Fibroblast of skin of abdomen (primary cell): ENCODE measurements at places on chromosomes 1 and 21.

GRCh38 chr1:162003830-162004215 lies 19.8 kb downstream of the OLFML2B start:
- DNase-seq, result peak; percentile 75

- no peak for DNase-seq
Observed at GRCh38 chr1:219670426-219671149, 57.7 kb upstream of the ZC3H11B start.

GRCh38 chr1:186531561-186532165 lies 70.7 kb upstream of the PDC start:
- DNase-seq, result peak; percentile 82

DNA sequence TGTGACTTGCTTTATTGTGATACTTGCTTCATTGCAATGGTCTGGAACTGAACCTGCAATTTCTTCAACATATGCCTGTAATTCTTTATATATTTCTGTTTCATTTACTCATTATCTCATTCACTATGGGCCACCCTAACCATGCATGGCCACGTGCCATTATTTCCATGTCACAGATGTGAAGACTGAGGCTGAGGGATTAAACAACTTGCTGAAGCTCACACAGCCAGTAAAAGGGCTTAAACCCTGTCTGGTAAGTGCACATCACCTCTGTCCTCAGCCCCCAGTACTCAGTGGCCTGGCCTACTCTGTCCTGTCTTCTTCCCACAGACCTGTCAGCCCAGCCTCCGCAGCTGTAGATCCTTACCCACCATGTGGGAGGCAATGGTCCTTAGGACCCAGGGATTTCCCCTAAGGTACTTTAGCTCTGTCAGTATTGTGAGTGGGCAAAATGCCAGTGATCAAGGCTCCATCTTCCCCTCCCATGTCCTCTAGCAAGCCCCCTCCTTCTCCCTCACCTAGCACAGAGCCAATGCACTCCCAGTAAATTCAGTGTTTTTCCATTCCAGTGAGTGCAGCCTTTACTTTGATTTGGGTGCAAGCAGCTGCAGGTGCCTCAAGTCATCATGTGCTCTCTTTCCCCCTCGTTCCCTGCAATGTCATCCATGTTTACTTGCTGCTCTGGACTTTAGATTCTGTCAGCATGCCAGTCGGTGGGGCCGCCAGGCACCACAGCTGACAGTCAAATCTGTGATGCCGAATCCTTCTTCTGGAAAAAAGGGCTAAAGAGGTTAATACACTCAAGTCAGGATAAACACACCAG lies 228.2 kb upstream of the PROX1 start:
- no peak for DNase-seq

GRCh38 chr1:214718724-214719123 lies 115.7 kb downstream of the CENPF start:
- peak; percentile 80 for DNase-seq

- no peak for DNase-seq
Observed at GRCh38 chr1:40161888-40162397, 756 bp downstream of the RLF start.

- DNase-seq, result no peak
Observed at GRCh38 chr1:190479050-190479397, 1.4 kb upstream of the BRINP3 start.

- DNase-seq, result no peak
Observed at GRCh38 chr1:172724765-172725613, 66.1 kb downstream of the FASLG start.

GRCh38 chr1:151504759-151505158 lies 6.4 kb upstream of the CGN start:
- DNase-seq, result no peak

DNA sequence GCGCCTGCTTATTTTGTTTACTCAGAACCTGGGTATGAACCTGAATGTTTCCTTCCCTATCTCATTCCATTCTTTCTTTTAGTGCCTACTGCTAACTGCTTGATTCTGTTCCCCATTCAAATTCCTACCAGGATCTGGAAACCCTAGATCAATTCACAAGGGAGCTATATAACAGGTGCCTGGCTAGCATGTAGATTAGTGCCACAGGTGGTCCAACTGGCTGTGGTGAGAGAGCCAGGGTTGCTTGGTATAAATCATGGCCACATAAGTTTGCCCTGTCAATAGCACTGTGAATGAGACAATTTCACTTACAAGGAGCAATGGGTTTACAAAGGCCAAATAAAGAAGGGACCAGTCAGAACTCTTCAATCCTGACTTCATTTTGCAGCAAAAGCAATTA lies 6.6 kb upstream of the PRPF38B start:
- DNase-seq, result no peak

- DNase-seq, result no peak
Observed at GRCh38 chr1:17139637-17140036, 20.4 kb upstream of the PADI2 start.

DNA sequence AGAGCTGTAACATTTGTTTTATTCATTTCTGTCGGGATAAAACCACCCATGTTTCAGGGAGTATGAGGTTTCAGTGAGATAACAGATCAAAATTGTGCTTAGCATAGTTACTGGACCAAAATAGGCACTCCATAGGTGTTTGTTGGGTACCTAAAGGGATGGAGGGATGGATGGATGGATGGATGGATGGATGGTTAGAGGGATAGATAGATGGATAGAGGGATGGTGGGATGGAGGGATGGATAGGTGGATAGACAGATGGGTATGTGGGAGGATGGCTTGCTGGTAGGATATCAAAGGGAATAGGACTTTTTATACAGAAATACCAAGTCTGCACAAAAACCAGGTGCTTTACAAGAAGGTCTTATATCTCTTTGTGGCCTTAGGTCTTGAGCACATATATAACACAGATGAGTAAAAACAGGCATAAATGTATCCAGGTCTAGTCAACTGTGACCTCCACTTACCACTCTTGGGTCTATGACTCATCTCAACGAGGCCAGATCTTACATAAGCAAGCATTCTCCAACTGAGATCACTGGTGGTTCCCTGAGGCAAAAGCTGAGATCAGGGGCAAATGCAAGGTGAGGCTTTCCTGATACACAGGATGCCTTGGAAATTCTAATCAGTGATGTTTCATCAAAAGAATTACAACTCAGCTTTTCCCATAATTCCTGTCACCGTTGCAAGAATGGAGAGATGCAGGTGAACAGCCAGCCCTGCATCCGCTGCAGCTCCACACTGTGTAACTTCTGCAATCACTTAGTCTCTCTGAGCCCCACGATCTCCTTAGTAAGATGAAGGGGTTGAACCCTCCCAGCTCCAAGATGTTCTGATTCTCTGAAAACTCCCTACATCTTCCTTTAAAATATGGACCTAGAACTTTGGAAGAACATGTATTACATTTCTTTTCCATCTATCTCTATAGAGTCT lies 32.0 kb downstream of the PTAFR start:
- DNase-seq, result peak; percentile 17

- DNase-seq, result no peak
Observed at GRCh38 chr21:44509539-44509938, 30.5 kb downstream of the KRTAP10-1 start.

GRCh38 chr1:73887412-73887811 lies 310.6 kb downstream of the LRRIQ3 start:
- no peak for DNase-seq

- DNase-seq, result no peak
Observed at GRCh38 chr1:153348511-153349362, at the start of gene PGLYRP4. PGLYRP4 (minus strand) TSS chr1:153348841; CDS start chr1:153347932, 909 bp downstream.

DNA sequence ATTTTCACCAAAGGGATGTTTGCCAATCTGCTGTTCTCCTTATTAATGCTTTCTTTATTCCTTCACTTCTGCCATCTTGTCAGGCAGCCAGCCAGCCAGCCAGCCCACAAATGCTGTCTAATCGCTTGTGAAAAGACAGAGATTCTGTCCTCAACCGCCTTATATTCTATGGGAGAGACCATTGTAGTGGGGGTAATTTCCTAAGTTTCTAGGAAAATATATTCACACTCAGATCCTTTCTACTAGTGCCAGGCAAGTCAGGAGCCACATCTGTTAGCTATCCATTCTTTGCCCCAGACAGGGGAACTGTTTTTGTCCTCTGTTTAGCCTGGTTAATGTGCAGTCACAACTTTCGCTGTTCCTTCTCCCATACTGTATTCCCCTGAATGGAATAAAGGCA lies 1023.1 kb downstream of the ADGRL2 start:
- no peak for DNase-seq

DNA sequence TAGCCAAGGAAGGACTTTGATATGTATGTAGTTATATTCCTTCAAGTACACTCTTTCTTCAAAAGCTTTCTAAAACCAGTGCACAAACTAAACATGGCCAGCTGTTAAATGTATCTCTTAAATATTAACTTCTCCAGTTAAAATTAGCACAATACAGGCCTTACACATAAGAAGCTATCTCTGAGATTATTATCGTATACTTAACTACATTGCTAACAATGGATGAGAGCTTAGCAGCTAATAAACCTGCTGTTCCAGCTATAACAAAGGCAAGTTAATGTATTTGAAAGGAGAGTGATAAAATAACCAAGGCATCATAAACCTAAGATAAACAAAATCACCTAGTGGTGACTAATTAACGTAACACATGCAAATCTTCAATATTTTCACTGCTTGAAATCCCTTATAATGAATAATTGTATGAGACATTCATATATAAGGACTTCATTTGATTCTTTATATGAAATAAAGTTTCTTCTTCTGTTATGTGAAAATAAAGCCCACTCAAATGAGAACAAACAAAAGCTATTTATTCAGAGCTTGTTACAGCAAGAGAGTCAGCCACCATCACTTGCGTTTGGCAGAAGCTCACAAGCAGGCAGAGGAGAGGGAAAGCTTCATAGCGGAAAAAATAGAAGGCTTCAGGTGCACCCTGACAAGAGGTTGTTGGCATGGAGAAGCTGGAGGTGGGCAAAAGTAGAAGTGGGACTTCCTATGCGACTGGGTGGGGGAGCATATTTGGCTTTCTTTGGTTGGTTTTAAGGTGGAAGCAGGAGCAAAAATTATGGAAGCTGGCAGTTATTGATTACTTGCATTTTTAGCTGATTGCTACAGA lies 274.1 kb upstream of the CHRM3 start:
- no peak for DNase-seq

GRCh38 chr1:213883618-213884017 lies 104.2 kb upstream of the PROX1 start:
- DNase-seq, result no peak

DNA sequence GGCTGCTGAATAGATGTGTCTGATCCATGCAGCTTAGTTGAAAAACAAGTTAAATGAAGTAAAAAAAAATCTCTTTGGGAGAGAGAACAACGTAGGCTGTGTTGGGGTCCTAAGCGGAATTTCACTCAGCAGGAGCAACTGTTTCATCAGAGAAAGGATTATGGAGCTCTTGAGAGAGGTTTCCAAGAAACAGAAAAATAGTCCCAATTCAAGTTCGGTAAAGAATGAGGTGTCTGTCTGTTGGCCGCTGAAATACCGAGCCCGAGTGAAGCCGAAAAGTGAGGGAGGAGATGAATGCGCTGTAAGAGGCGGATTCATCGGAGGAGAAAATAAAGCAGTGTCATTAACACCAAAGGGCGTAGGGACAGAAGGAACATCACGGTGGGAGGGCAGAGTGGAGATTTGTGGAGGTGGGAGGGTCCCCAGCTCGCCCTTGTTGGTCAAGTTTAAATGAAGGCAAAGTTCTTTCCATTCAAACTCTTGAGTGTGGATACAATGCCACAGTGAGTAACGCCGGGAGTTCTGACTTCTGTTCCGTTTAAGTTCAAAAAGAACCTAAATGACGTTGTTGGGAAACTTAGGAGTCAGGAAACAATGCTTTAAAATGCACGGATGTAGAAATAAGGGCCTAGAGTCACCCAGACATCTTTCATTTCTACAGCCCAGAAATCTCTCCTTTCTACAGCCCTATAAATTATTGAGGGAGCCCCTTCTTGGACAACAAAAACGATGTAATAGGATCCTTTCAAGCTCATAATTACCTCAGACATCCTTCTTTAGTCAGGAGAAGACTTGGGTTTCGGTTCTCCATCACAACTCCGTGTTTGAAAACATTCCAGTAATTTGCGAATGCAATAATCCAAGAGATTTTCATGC lies 15.6 kb upstream of the SLC45A1 start:
- no peak for DNase-seq
